Ovary (tissue), 10 donors: ENCODE measurements at places on chromosomes 2 and 18.

DNA sequence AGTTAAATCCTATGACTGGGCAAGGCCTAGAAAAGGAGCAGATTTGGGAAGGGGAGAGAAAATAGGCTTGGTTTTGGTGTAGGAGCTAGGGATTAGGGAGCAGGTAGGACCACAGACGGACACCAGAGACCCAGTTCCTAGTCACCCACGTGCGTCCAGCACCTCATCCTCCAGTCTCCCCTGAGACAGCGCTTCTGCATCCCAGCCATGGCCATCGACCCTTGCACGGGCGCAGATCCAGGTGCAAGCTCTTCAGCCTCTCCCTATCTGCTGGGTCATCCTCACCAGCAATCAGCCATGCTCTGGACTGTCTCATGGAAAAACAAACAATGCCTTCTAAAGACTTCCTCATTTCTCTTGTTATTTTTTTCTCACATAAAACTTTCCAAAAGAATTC is 246.8 kb upstream of the RAB6C start:
- no peak for DNase-seq

DNA sequence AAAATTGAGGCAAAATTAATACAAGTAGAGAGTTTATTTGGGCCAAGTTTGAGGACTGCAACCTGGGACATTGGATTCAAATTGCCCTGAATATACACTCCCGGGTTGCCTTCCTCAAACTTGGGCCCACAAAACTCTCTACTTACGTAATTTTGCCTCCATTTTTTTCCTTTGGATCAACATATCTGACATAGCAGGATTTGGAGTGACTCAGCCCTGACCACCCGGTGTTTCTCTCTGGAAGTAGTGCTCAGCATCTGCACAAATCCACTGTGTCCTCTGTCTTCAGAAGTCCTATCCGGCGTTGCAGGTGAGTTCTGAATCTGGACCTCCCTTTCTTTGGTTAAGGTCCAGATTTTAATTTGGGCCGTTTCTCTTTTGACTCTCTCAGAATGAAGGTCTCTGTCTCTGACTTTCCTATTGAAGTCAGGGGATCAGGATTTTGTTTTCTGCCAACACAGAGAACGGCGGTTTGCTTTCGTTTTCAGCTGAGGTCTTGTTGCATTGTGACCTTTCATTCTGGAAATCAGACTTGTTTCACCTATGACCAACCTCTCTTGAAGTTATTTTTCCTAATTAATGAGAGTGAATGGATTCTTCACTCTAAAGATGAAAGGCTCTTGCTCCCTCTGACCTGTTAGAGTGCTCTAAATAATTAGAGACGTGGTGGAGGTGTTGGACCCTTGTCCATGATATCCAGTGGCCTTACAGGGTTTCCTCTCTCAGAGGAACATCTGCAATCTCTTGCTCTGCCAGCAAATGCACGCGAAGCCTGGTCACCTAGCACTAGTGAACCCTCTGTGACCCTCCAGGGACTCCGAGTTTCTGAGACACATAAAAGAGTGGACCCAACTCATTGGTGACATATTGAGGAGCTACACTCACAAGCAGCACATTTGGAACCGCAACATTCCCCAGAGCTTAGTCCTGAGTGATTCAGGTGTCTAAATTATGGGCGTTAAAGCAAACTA is 13.6 kb downstream of the TCF23 start:
- no peak for DNase-seq

DNA sequence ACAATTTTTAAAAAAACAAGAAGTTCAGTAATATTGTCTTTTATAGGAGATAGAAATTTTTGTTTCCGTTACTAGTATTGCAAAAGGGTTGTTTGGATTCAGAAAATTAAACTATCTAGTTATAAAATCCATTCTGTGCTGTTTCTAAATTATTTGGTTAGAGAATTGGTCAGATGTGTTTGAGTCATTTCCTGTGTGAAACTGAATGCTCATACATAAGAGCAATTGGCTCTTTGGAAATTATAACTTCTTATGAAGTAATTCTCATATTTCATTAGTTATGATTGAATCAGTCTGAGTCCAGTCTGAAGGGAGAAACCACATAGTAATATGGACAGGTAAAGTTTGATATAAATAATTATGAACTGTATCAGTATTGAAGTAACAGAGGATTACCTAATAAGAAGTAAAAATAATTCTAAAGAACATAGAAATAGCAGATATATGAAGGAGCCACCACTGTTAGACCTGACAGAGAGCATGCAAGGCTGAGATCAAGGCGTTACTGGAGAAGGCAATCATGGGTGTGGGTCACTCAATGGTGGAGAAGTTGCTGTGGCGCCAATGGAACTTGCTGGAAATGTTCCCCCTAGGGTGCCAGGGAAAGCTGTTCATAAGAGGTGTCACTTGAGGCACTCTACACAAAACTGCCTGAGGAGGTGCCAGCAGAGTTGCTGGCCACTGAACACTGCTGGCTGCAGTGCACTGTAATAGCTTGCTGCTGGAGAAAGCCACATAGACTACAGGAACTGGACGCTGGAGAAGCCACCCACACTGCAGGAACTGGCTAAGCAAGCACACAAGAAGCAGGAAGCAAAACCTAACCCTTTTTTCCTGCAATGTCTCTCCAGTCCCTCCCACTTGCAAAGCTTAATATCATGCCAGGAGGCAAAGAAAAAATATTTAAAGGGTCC is 18.0 kb upstream of the FAP start:
- no peak for DNase-seq

DNA sequence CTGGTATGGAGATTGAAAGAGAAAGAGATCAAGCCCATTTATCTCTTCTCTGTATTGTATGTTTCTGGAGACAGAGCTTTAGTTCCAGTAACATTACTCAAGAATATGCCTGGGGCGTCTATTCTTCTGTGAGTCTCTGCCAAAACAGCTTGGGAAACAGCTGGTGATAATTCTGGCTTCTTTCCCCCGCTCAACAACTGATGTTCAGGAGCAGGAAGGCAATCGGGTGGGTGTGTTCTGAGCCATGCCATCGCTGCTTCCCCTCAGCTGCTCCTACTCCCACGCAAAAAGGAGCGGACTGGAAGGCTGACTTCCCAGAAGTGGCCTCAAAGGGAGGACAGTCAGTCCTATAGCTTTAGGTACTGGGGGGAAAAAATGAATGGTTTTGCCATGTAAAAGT is 695.1 kb downstream of the PLCL1 start:
- DNase-seq = no peak
